WTC11 (cell line): ENCODE measurements at places on chromosomes 5 and 9.
A peak's percentile ranks its signal among the peaks of the same experiment; 100 is the strongest.

DNA sequence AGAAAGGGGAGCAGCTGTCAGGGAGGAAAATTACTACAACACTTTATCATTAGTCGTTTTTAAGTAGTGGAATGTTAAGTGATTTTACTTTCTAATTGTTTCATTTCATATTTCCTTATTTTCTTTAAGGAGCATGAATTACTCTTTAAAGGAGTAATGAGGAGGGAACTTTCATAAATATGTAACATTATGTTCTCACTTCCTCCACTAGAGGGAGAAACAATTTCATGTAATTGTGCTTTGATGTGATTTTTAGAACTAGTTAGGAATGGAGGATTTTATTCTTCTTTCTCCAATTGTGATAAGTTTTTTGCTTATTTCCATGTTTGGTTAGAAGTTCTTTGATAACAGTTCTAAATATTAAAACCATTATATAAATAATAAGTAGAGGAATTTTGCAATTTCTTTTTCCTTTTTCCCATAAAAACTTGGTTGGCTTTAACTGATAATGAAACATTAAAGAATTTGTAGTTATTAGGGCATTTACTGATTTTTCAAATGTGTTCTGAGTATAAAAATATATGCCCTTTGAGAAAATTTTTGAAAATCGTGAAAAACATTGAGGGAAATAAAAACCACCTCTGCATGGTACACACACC lies 25.6 kb downstream of the CEP78 start:
- no peak for DNase-seq
- no peaks in the 10 kb centered on the region for H3K4me1 ChIP-seq
- no peak overlapping the region for H3K4me3 ChIP-seq
- H3K36me3 ChIP-seq, result peaks cover 16% of the 10 kb centered on the region
- H3K27ac ChIP-seq, result no peak overlapping the region
- no peaks in the 10 kb centered on the region for H3K27me3 ChIP-seq

- H3K27ac ChIP-seq, result peak within 1 kb of the TSS; percentile 100
- no peaks in the 10 kb centered on the region; the same call in 1 of the 2 replicates for H3K36me3 ChIP-seq
- peak; percentile 90 for DNase-seq
- H3K4me1 ChIP-seq, result peaks cover 43% of the 10 kb centered on the region
- peaks cover 4% of the 10 kb centered on the region; the same call in 1 of the 2 replicates for H3K27me3 ChIP-seq
Observed at GRCh38 chr5:114361724-114362196, at the start of gene KCNN2. Gene KCNN2, plus strand, starts transcription at chr5:114362070. Its CDS starts 70 bp downstream, at chr5:114362140.

GRCh38 chr9:38042626-38043357 lies 26.2 kb downstream of the SHB start:
- no peaks in the 10 kb centered on the region for H3K36me3 ChIP-seq
- no peak overlapping the region for H3K4me3 ChIP-seq
- peaks cover 65% of the 10 kb centered on the region for H3K4me1 ChIP-seq
- H3K27ac ChIP-seq, result peak overlapping the region; percentile 40
- no peak for DNase-seq

- H3K4me3 ChIP-seq, result no peak overlapping the region
- H3K4me1 ChIP-seq, result peaks cover 8% of the 10 kb centered on the region
- H3K36me3 ChIP-seq, result no peaks in the 10 kb centered on the region
- no peak overlapping the region for H3K27ac ChIP-seq
- no peak for DNase-seq
Observed at GRCh38 chr5:52504584-52505240, 283.0 kb upstream of the ITGA1 start.

GRCh38 chr9:38157711-38158110 lies 88.7 kb upstream of the SHB start:
- no peak overlapping the region for H3K4me3 ChIP-seq
- no peaks in the 10 kb centered on the region for H3K36me3 ChIP-seq
- peaks cover 4% of the 10 kb centered on the region for H3K27me3 ChIP-seq
- no peak for DNase-seq

DNA sequence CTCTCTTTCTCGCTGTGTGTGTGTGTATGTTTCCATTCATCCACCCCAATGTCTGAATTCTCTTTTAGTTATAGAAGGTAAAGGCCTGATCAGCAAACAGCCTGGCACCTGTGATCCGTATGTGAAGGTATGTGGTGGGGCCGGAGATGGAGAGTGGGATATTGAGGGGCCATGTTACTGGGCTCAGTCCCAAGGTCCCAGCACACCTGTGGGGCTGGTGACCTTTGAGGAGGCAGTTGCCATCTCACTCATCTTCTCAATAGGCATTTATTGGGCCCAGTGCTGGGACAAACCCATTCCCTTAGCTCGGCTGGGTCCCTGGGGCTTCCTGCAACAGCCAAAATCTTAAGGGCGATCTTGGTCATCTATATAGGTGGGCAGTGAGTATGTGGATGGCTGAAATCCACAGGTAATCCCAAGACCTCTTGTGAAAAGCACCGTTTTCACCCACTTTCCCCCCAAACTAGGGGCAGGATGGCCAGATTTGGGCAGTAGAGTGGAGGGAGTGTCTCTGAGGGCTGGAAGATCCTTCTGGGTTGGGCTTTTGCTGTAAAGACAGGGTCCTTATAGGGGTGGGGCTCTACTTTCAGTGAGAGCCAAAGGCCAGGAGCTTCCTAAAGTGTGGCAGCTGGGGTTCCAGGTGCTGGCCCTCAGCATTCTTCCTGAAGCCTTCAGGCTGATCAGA lies 19.6 kb downstream of the RGS3 start:
- H3K36me3 ChIP-seq, result no peaks in the 10 kb centered on the region; the same call in 1 of the 2 replicates
- H3K4me3 ChIP-seq, result no peak overlapping the region
- no peak for DNase-seq
- H3K27me3 ChIP-seq, result no peaks in the 10 kb centered on the region; the same call in 1 of the 2 replicates
- H3K27ac ChIP-seq, result no peak overlapping the region

GRCh38 chr9:76686756-76687155 lies 77.5 kb upstream of the PCA3 start:
- peaks cover 15% of the 10 kb centered on the region for H3K4me1 ChIP-seq
- no peaks in the 10 kb centered on the region for H3K36me3 ChIP-seq
- H3K27ac ChIP-seq, result no peak overlapping the region
- H3K4me3 ChIP-seq, result no peak overlapping the region
- no peak for DNase-seq

- no peak for DNase-seq
- no peaks in the 10 kb centered on the region for H3K27me3 ChIP-seq
- H3K4me3 ChIP-seq, result no peak overlapping the region
- peaks cover 42% of the 10 kb centered on the region for H3K36me3 ChIP-seq
Observed at GRCh38 chr9:136934277-136934676, 10.3 kb downstream of the FBXW5 start.

DNA sequence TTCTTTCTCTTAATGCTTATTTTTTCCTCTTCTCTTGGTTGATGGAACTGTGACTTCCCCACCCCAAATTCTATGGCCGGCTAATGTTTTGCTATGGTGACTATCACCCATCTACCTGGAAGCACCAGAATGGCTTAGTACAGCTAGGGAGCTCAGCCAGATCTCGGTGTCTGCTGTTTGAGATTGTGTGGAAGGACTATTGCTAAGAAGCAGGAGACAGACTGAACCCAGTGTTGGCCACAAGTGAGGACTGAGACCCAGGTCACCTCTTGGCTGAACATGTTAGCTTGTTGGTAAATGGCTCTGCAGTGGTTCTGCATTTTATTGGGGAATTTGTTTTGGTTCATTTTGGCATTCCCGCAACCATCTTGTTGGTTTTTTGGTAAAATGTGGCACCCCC lies 2.7 kb downstream of the PRRC2B start:
- no peaks in the 10 kb centered on the region for H3K27me3 ChIP-seq
- H3K27ac ChIP-seq, result peak overlapping the region; percentile 96
- peaks cover 6% of the 10 kb centered on the region; the same call in 1 of the 2 replicates for H3K36me3 ChIP-seq
- no peak for DNase-seq

GRCh38 chr5:106600803-106601202 lies 1069.9 kb downstream of the EFNA5 start:
- H3K4me3 ChIP-seq, result no peak overlapping the region
- H3K27ac ChIP-seq, result no peak overlapping the region
- no peak for DNase-seq
- peaks cover 9% of the 10 kb centered on the region for H3K4me1 ChIP-seq
- H3K36me3 ChIP-seq, result no peaks in the 10 kb centered on the region

DNA sequence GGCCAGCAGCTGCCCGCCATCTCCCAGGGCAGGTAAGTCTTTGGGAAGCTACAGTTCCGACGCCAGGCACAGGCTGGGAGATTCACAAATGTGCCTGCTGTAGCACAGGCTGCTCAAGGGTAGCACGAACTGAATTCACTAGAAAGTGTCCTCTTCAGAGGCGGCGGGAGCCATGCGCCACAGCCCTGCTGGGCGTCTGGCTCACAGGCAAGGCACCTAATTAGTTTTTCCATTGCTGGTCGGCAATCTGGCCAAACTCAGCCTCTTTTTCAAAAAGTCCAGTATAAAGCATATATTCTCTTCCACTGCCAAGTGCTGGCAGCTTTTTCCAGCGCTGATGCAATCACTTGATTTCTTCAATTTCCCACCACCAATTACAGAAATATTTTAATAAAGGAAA lies 128.9 kb upstream of the RAPGEF1 start:
- peaks cover 19% of the 10 kb centered on the region for H3K4me1 ChIP-seq
- H3K27ac ChIP-seq, result no peak overlapping the region
- no peak overlapping the region for H3K4me3 ChIP-seq
- H3K36me3 ChIP-seq, result no peaks in the 10 kb centered on the region

GRCh38 chr5:9344751-9345240 lies 201.1 kb downstream of the SEMA5A start:
- no peak for DNase-seq
- no peaks in the 10 kb centered on the region for H3K27me3 ChIP-seq
- no peaks in the 10 kb centered on the region for H3K36me3 ChIP-seq
- no peak overlapping the region for H3K27ac ChIP-seq
- H3K4me3 ChIP-seq, result no peak overlapping the region

DNA sequence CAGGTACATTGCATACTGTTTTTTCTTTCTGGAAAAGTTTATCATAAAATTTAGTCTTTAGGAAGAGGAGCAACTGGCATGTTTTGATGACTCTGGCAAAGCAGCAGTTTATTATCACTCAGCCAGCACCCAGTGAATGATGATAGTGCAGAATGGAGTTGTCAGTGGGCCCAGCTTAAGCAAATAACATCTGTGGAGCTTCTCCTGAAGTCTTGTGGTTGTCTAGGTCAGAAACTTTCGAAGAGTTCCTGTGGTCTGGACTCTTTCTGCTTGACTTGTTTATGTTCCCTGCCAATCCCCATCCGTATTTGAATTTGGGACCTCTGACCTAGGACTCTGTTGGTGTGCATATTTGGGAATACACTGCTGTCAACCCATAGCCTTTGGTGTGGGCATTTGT lies 38.1 kb upstream of the C5orf47 start:
- DNase-seq, result no peak
- H3K27me3 ChIP-seq, result no peaks in the 10 kb centered on the region
- H3K4me3 ChIP-seq, result no peak overlapping the region
- H3K36me3 ChIP-seq, result peaks cover 26% of the 10 kb centered on the region

DNA sequence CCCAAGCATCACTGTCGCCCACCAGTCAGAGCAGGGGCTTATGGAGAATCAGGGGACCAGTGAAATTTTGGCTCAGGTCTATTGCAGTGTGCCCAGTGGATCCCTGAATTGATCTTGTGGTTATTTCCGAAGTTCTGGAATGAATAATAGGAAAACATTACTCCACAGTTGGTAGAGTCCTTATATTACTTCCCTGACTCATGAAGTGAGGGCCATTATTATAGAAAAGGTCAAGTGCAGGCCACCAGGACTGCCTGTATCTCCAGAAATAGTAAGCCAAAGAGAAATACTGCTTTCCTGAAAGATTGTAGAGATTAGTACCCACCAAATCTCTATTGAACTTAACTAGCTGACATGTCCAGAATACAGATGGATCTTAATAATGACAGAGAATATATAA lies 335.0 kb downstream of the NPR3 start:
- no peaks in the 10 kb centered on the region for H3K27me3 ChIP-seq
- H3K36me3 ChIP-seq, result peaks cover 6% of the 10 kb centered on the region
- no peak overlapping the region for H3K4me3 ChIP-seq

DNA sequence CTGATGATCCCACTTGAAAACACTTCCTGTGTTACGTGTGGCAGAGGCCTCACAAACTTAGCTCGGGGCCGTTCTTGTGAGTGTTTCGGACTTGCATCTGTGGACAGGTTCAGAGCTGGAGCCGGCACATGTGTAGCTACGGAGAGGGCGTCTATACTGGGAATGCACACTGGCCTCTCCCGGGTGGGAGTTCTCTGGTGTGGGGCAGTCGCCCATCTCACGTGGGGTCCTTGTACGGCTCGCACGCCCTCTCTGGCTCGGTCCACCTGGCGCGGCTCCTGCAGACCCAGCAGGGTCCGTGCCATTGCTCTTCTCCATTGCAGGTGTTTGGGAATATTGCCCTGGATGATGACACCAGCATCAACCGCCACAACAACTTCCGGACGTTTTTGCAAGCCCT lies 197.9 kb downstream of the CACNA1B start:
- no peak overlapping the region for H3K4me3 ChIP-seq
- no peak overlapping the region for H3K27ac ChIP-seq
- no peaks in the 10 kb centered on the region; the same call in 1 of the 2 replicates for H3K27me3 ChIP-seq
- H3K4me1 ChIP-seq, result peaks cover 24% of the 10 kb centered on the region

DNA sequence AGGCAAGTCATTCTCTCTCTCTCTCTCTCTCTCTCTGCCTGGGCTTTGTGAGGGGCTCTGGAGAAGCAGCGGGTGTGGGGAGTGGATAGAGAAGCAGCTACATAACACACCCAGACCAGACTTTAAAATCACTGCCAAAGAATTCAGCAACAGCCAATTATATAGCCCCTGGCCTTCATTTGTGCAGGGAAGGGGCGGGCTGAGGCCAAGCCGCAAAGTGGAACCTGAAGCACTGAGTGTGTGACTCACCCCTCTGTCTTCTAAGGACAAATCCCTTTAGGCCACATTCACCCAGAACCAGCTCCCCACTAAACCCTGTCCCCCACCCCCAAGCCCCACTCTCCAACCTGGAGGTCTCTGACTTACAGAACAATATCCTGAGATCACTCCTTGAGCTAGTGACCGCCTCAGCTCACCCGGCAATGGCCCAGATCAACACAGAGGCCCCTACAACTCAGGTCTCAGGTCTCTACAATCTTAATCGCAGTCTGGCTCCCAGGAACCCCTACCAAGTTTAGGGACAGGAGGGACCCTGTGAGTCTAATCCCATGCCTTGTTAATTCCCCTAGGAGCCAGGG lies 6.0 kb downstream of the B4GALT1 start:
- no peaks in the 10 kb centered on the region for H3K36me3 ChIP-seq
- no peak overlapping the region for H3K4me3 ChIP-seq
- peaks cover 51% of the 10 kb centered on the region for H3K4me1 ChIP-seq
- H3K27ac ChIP-seq, result no peak overlapping the region
- H3K27me3 ChIP-seq, result peaks cover 7% of the 10 kb centered on the region

- no peak overlapping the region for H3K27ac ChIP-seq
- no peak overlapping the region for H3K4me3 ChIP-seq
- H3K27me3 ChIP-seq, result peaks cover 3% of the 10 kb centered on the region; the same call in 1 of the 2 replicates
- H3K4me1 ChIP-seq, result 0 out of 2 replicates have a peak, but pooled peaks cover 2% of the 10 kb centered on the region
- no peak for DNase-seq
- H3K36me3 ChIP-seq, result peaks cover 7% of the 10 kb centered on the region
Observed at GRCh38 chr5:33513462-33514185, 72.9 kb downstream of the TARS1 start.
